ENCODE measurements at places on chromosomes 7 and 10.

DNA sequence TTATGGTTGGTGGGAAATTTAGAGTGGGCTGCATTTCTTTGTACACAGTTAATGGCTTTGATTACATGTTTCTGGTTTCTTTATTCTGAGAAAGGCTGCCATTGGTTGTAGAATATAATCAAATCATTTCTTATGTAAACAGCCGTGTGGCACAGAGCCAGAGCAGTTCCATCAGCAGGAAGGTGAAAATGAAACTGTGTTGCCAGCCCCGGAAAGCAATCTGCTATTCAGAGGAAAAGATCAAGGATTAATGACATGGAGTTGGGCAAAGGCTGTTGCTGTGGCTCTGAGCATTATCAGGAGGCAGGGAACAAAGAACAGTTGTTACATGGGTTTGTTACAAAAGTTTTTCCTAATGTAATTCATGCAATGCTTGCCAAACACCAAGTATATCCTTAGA is 74.2 kb upstream of the ZNF716 start:
- no peak for DNase-seq

GRCh38 chr10:110423650-110424049 is 74.1 kb upstream of the DUSP5 start:
- DNase-seq = no peak

DNA sequence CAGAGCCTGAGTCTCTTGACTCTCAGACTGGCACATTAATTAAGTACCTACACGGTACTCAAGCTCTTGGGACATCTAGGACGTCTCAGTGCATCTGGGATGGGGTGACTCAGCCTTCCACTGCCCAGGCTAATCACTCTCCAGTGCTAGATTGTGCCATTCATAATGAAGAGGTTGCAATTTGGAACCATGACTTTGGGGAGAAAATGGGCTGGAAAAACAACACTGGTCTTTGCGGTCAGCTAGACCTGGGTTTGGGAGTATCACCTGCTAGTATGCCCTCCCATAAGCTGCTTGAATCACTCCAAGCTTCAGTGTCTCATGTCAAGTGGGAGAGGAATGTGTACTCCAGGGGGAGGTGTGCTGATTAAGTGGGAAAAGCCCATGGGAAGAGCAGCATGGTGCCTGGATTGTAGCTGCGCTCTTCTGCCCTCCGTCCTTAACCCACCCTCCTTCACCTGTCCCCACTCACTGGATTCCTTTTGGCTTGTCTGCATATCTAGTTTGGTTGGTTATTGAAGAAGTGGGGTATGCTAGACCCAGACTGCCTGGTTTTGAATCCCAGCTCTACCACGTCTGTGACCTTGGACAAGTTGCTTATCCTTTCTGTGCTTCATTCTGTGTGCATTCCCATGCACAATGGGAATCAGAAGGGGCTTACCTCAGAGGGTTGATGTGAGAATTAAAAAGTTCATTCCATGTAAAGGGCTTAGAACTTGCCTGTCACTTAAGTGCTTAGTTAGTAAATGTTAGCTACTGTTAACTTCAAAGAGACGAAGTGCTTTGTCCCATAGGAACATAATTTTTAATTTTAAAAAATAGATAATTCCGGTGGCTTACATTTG is 3.8 kb downstream of the NFE2L3 start:
- DNase-seq = peak; percentile 86

- DNase-seq = no peak
Observed at GRCh38 chr7:152006336-152006735, 19.1 kb upstream of the GALNT11 start.

DNA sequence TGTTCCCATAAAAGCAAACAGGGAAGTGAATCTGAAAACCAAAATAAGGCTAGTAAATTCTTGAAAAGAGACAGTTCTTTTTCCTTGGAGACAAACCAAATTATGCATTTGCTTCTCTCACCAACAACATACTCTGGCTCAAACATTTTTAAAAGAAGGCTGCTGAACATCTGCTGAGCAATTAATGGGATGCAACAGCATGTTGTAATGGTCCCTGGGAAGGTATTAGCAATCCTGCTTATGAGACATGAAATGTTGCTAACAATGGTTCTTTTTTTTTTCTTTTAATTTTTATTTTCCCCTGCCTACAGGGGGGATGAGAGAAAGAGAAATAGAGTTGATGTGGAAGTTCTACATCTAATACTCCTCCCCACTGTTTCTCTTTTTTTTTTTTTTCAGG is 572.1 kb downstream of the SORCS1 start:
- no peak for DNase-seq

DNA sequence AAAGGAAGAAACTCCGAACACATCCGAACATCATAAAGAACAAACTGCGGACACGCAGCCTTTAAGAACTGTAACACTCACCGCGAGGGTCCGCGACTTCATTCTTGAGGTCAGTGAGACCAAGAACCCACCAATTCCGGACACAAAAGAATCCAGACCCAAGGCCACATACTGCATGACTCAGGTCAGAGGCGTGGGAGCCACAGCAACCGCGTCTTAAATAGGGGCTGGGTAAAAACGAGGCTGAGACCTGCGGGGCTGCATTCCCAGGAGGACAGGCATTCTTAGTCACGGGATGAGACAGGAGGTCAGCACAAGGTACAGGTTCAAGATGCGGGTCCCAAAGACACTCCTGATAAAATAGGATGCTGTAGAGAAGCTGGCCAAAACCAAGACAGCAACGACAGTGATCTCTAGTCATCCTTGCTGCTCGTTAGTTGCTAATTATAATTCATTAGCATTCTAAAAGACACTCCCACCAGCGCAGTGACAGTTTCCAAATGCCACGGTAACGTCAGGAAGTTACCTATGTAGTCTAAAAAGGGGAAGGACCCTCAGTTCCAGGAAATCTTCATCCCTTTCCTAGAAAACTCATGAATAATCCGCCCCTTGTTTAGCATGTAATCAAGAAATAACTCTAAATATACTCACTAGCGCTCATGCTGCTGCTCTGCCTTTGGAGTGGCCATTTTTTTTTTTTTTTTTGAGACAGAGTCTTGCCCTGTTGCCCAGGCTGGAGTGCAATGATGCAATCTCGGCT is 19.3 kb downstream of the AP5Z1 start:
- no peak for DNase-seq

GRCh38 chr7:79063019-79063698 is 390.3 kb downstream of the MAGI2 start:
- no peak for DNase-seq

DNA sequence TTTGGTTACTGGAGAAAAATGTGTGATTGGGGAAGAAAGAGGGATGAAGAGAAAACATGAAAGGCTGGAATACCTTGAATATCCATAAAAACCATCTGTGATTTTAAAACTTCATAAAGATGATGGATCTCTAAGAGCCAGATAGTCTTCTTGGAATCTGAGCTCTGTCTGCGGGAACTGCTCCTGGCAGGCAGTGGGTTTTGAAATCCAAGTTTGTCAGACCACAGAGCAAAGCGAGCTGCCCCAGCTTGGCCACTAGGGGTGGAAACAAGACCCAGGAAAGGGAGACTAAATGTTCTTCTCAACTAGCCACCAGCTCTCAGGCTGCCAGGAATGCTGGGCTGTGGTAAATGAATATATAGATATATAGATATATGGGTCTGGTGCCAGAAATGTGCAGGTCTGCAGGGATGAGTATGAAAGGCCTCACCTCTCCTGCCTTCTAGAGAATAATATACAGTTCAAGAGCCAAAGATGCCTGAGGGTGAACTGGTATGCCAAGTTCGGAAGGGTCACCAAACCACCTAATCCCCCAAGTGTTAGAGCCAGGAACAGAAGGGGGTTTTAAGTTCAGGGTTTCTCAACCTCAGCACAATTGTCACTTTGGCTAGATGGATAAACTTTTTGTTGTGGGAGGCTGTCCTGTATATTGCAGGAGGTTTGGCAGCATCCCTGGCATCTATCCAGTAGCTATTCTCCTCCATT is 208.8 kb downstream of the KCNMA1 start:
- peak; percentile 21 for DNase-seq

- no peak for DNase-seq
Observed at GRCh38 chr10:74417397-74417796, 266.4 kb downstream of the ADK start.

DNA sequence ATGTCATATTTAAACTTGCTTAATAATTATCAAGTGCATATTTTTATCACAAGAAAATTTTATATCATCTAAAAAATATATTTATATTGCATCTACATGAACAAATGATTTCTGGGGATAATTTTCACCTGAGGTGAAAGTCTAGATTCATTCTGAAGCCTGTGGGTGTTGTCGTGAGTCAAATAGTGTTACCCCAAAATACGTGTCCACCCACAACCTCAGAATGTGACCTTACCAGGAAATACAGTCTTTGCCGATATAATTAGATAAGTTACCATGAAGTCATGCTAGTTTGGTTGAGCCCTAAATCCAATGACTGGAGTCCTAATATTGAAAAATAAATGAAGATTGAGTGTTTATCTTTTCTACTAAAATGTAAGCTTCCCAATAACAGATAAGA is 203.0 kb upstream of the MDFIC start:
- DNase-seq = no peak

Data from kidney glomerular epithelial cell (primary cell).